HFFc6 (cell line): ENCODE measurements at places on chromosomes 16 and 17. TPM values are rescaled to one million over a fixed set of nuclear protein-coding genes. Genes with fewer than 3 reads are reported as not detected.
A peak's percentile ranks its signal among the peaks of the same experiment; 100 is the strongest.

The HOXB4 gene
- total RNA-seq, result not detected in 3 replicates

DNA sequence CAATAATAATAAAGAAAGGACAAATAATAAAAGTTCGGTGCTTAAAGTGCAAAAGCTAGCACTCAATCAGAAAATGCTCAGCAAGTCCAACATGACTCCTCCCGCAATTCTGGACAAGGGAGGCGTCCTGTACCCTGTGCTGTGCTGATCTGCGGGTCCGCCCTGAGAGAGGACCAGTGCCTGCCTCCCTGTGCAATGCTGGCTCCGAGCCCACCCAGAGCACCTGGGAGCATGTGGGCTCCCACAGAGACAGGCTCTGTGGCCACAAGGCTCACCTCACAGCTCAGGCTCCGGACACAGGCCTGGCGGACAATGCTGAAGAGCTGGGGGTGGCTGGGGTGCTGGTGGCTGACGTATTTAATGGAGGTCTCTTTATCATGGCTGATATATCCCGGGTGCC, 11.1 kb downstream of the FLCN start:
- DNase-seq, result no peak

- no peak for DNase-seq
Observed at GRCh38 chr16:86363836-86364618, 146.3 kb upstream of the FOXF1 start.

GRCh38 chr16:3553138-3553923, 23.9 kb downstream of the NLRC3 start:
- DNase-seq, result no peak

The MPG gene
- 92.3 to 128 TPM (median 94.8 TPM) in 3 replicates for total RNA-seq

The PRR15L gene
- total RNA-seq, result not detected in 3 replicates

DNA sequence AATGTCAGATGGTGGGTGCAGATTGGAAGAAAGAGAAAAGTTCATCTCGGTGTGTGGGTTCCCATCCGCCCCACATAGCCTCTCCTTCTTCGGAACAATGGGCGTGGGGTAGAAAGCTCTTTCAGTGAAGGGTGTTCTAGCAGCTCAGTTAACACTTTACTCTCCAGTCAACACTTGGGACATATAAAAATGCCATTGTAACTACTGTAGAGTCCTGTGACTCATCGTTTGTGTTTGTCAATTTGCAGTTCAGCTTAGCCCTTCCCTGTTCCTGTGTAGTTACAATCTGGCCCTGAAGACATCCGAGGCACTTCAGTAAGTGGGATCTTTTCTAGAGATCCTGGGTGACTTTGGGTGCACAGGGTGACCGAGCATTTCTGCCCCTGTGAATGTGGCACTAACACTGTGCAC, 11.5 kb upstream of the CLEC18C start:
- peak; percentile 70 for DNase-seq

The TIGD7 gene
- total RNA-seq, result 3.7 and 5.3 TPM in 2 replicates

DNA sequence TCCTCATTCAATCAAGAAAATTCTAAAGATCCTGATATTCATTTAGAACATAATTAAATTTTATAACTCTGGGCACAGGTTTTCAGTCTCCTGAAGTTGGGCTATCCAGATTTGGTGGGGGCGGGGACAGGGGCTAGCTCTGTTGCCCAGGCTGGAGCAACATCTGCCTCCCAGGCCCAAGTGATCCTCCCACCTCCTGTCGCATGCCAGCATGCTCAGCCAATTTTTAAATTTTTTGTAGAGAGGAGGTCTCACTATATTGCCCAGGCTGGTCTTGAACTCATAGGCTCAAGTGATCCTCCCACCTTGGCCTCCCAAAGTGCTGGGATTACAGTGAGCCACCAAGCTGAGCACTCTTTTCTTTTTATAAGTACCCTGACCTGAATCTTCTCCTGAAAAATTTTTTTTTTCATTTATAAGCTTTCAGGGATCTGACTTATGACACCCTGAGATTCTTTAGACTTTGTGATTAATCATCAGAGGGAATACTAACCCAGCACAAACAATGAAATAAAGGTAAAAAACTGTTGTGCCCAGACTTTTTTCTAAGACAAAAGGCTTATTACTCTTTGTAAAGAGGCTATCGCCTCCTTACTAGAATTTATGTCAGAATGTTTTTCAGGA, 62.6 kb downstream of the TUBD1 start:
- DNase-seq, result no peak

- no peak for DNase-seq
Observed at GRCh38 chr17:13996276-13996675, 73.0 kb upstream of the COX10 start.

The NRN1L gene
- 0.51 and 0.81 TPM in 2 replicates for total RNA-seq

- no peak for DNase-seq
Observed at GRCh38 chr17:6105649-6106007, 35.4 kb downstream of the WSCD1 start.

The SLC16A6 gene
- total RNA-seq, result 0.10 and 0.37 TPM in 2 replicates

The MARCHF10 gene
- 0.82 to 2.2 TPM (median 1.6 TPM) in 3 replicates for total RNA-seq

- no peak for DNase-seq
Observed at GRCh38 chr17:10871914-10872313, 34.0 kb upstream of the PIRT start.

GRCh38 chr16:22053921-22054341, 38.4 kb upstream of the VWA3A start:
- no peak for DNase-seq

DNA sequence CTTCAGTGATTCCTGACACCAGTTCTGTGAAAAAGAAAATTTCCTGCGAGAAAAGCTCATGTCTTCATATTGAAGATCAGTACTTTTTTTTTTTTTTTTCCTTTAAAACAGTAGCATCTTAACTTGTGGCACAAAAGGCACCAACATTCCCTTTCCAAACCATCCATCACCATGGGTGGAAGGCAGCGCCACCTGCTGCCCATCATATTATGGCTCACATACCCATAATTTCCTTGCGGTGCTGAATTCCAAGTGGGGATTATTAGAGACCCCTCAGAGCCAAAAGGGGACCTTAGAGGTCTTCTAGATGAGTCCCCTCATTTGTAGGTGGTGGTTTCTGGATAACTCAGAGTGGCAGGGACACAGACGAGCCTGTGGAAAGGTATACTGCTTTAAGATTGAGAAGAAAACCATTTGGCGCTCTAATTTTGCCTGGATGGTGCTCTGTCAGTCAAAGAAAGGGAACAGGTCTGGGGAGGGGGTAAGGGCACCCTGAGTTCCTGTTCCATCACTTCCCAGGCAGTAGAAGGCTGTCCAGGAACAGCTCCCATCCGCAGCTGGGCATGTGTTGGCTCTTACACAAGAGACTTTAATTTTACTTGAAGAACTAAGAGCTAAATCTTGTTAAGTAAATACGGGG, 7.9 kb upstream of the SOST start:
- peak; percentile 17 for DNase-seq

- no peak for DNase-seq
Observed at GRCh38 chr16:2455081-2455845, 4.6 kb upstream of the TEDC2 start.

The MYH2 gene
- 0.14 TPM in 1 of 3 replicates, not detected in the others for total RNA-seq

- no peak for DNase-seq
Observed at GRCh38 chr17:65638221-65638975, 77.0 kb upstream of the AXIN2 start.

The ZFPM1 gene
- total RNA-seq, result 4.5 to 6.1 TPM (median 5.9 TPM) in 3 replicates

DNA sequence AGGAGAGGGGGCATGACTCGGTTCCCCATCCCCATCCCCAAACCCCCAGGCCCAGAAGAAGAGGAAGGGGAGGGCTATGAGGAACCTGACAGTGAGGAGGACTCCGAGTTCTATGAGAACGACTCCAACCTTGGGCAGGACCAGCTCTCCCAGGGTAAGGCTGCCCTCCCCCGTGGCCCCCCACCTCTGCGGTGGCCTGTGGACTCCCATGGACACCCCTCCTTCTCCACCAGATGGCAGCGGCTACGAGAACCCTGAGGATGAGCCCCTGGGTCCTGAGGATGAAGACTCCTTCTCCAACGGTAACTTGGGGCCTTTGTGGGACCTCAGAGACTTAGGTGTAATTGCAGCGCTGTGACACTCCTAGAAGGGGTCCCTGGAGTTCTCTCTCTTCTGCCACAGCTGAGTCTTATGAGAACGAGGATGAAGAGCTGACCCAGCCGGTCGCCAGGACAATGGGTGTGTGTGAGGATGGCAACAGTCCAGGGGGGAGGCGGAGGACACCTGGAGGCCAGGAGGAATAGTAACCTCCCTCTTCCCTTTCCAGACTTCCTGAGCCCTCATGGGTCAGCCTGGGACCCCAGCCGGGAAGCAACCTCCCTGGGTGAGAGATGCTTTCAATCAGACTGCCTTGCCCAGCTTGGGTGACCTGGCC, 5.6 kb downstream of the CD19 start:
- DNase-seq, result no peak

DNA sequence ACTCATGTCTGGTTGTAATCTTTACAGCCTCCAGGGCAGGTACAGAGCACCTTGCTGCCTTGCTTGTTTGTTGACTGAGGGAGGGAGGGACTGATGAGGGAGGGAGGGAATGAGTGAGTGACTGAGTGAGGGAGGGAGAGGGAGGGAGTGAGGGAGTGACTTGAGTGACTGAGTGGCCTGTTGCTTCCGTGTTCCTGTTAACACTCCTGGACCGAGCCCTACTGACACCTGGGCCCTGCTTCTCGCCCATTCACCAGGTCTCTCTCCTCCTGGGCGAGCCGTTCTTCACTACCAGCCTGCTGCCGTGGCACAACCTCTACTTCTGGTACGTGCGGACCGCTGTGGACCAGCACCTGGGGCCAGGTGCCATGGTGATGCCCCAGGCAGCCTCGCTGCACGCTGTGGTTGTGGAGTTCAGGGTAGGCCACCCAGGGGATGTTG, 41.2 kb downstream of the PRMT7 start:
- DNase-seq, result no peak

DNA sequence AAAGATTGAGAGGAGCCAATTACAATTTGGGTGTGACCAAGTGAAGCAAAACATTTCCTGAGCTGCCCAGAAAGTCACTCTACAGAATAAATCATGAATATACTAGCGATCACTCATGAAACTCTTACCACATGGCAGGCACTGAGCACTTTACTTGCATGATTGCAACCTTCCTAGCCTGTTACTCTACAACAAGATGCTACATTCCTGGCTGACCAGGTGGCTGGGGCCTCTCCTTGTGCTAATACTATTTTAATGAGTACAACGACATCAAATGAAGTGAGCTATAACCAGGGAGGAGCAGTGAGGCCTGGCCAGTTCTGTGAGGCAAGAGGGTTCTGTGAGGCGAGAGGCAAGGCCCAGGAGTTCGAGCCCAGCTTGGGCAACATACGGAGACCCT, 75.2 kb downstream of the CPPED1 start:
- DNase-seq, result no peak

GRCh38 chr17:43014649-43015542, 7.3 kb downstream of the VAT1 start:
- no peak for DNase-seq

DNA sequence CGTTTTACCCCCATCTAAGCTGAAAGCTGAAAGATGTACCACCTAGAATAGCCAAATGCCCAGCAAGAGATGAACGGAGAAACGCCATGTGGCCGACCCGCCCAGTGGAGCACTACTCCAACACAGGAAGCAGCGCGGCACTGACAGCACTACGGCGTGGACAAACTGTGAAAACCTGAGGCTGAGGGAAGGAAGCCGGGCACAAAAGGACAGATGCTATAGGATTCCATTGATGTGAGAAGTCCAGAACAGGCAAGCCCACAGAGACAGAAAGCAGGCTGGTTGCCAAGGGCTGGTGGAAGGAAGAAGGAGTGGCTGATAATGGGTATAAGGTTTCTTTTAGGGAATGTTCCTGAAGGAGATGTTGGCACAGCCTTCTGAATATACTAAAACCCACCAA, 29.4 kb upstream of the SLC38A8 start:
- peak; percentile 15 for DNase-seq

GRCh38 chr17:46984892-46985291, 5.8 kb upstream of the RPRML start:
- DNase-seq, result no peak

DNA sequence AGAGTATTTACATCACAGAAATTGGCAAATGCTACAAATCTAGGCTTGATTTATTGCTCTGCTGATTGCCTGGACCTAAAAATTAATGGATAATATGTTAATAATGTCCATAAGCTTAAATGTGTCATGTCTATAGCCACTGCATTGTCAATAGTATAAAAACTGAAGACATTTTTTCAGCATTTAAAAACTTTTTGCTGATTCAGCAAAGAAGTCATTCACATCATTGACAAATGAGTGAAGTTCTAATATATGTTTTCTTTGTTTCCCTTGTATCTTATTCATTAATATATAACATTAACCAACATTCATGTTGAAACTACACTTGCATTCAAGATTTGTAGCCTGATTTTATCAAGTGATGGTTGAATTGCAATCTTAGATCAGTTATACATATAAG, 214.7 kb upstream of the XYLT1 start:
- no peak for DNase-seq

The PHOSPHO1 gene
- total RNA-seq, result 0.22 TPM in 1 of 3 replicates, not detected in the others

The FKBP10 gene
- 430 to 491 TPM (median 457 TPM) in 3 replicates for total RNA-seq

DNA sequence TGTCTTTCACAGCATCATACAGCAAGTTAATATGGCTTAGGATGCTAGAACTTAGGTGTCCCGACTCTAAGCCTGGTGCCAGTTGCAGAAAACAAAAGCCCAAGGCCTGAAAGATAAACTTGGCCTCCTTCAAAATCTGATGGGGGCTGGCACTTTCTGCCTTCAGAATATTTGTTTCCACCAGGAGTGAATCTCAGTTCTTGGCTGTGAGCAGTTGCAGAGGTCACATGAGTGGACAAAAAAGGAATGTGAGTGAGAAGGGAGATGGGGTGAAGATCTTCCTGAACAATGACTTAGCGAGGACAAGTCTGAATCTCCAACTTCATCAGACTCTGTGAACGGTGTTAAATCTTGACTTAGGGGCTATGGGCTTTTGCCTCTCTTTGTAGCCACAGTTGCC, 46.6 kb downstream of the HOXB1 start:
- peak; percentile 57 for DNase-seq

GRCh38 chr16:86892509-86892908, 314.2 kb downstream of the FOXL1 start:
- no peak for DNase-seq

GRCh38 chr16:4639899-4640509, 15.4 kb downstream of the MGRN1 start:
- peak; percentile 55 for DNase-seq

DNA sequence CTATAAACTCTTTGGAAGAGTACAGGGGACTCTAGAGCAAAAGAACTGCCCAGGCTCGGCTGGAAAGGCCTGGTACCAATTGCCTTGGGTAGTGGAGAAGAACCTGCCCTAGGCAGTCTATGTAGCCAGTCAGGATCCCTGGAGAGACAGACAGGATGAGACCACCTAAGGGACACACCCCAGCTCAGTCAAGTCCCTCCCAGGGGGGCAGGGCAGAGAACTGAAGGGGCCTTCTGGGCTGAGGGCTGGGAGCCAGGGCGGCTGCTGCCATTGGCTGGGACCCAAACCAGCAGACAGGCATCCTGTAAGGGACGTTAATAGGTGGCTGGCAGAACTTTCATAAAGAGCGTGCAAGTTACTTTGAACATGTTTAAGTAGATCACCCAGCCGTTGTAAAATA, 12.8 kb upstream of the SLC38A8 start:
- DNase-seq, result no peak

The CBFA2T3 gene
- total RNA-seq, result not detected in 3 replicates
